AG04449 (cell line): ENCODE measurements at places on chromosomes 6 and 20.

- no peak for DNase-seq
These were observed 566.4 kb upstream of the MAN1A1 start for GRCh38 chr6:119915971-119916370.

GRCh38 chr6:134908906-134909516 is 40.9 kb downstream of the ALDH8A1 start:
- peak; percentile 100 for DNase-seq

DNA sequence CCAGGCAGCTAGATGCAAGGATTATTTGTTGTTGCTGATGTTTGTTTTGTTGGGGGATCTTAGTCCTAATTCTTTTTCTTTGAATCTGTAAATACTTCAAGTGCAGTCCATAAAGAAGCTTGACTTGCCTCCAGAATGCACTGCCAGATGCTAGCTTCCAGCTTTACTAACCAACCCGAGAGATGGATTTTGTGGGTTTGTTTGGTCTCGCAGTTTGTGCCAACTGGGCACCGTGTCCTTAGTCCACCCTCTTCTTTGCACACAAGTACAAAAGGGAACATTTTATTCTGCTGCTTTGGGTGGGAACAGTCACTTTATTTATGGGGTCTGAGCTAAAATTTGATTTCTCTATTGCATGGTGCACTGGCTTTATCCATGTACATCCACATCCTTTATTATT is 212.0 kb downstream of the PLCB1 start:
- DNase-seq, result no peak

DNA sequence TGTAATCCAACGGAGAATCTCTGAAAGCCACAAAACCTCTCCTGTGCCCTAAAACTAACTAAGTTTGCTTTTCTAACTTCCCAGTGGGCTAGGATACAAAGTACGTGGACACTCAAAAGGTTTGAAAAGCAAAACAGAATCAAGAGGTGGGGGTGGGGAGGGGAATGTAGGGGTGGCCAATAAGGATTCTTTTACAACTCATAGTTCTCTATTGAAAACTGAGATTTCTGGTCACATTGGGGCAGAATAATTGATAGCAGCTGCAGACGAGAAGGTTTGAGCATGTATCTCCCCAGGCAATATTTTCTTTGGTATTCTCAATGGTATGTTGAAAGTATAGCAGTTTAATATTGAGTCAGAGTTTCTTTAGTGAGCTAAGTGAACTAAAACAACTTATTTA is 376.7 kb upstream of the CITED2 start:
- DNase-seq, result peak; percentile 74

DNA sequence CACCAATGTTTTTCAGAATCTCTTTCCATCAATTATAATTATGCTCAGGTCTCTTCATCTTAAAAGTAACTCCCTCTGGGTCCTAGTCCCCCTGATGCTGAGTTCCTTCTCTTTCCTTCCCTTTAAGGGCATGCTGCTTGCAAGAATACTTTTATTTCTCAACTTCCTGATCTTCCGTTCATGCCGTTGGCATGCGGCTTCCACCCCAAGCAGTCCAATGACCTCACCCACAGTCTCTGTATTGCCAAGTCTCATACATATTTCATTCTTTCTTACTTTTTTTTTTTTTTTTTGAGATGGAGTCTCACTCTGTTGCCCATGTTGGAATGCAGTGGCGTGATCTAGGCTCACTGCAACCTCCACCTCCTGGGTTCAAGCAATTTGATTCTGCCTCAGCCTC is 83.5 kb downstream of the NDUFAF5 start:
- peak; percentile 65 for DNase-seq

GRCh38 chr6:34460796-34461507 is 4.9 kb upstream of the PACSIN1 start:
- DNase-seq, result no peak

GRCh38 chr20:8853805-8854338 is 215.0 kb upstream of the PLCB4 start:
- DNase-seq, result peak; percentile 16

DNA sequence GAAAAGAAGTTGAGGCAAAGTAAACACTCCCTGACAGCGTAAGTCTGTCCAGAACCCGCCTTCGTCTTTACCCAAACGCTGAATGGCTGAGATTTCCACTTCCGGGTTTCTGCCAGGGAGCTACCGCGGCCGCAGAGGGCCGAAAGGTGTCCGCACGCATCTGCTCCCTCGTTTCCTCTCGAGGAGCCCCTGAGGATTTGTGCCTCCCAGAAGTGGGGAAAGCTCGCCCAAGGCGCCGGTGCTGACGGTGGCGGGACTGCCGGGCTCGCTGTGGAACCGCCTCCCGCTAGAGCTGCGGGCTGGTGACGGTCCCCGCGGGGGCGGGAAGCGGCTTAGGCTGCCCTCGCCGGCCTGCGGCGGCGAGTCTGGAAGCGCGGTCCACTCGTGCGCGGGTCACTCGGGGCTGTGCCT is 1760.2 kb upstream of the DEFB115 start:
- no peak for DNase-seq

GRCh38 chr6:96899451-96899998 is 1.8 kb upstream of the NDUFAF4 start:
- DNase-seq, result no peak

DNA sequence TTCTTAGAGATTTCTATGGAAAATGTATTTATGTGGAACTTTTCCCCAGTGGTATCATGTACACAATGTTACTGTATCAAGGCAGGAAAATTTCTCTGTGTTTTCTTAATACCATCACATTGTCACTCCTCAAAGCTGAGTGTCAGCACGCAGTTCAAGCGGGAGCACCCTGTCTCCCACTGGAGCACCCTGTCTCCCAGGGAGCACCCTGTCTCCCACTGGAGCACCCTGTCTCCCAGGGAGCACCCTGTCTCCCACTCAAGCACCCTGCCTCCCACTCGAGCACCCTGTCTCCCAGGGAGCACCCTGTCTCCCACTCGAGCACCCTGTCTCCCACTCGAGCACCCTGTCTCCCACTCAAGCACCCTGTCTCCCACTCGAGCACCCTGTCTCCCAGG is 51.3 kb downstream of the PSMG4 start:
- DNase-seq, result no peak

- no peak for DNase-seq
These were observed 127.6 kb downstream of the MAP3K7 start for GRCh38 chr6:90459225-90459758.

DNA sequence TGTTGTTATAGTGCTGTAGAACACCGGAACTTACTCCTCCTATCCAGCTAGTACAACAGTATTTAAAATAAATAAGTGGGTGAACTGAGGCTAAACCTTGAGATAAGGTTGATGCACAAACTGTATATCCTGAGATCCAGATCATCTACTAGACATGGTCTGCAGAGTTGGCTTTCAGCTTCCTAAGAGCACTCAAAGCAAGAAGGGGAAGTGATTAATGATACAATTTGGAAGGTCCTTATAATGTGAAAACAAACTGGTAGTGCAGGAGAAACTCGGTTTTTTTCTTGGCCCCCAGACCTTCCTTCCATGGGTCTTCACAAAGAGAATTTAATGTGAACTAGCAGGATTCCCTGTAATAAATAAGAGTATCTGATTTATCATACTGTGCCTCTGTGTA is 27.4 kb upstream of the RREB1 start:
- no peak for DNase-seq

DNA sequence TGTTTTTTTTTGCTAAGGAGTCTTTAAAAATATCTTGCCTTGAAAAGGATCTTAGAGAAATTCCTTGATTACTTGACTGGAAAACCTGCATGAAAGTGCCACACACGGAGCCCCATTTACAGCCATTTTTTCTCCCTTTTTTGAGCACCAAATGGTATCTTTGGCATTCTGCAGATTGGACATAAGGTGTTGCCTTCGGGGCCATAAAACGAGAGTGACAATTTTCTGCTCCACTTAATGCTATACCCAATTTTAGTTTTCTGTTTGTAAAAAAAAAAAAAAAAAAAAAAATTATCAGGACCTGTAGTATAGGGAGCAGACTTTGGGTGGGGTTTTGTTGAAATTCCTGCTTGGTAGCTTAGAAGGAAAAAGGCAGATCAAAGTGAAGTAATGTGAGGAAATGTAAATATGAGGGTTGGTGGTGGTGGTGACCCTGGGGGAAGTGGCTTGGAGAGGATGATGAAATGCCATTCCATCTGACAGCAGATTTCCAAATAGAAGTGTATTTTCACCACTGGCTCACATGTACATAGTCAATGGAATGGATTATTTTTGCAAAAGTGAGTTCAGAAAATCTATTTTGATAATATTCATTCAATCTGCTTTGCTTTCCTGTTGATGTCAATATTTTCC is 212.1 kb upstream of the SOX4 start:
- no peak for DNase-seq

GRCh38 chr6:163019926-163020325 is 292.2 kb downstream of the PACRG start:
- no peak for DNase-seq

GRCh38 chr6:167405778-167406532 is 81.1 kb downstream of the TTLL2 start:
- DNase-seq, result no peak

DNA sequence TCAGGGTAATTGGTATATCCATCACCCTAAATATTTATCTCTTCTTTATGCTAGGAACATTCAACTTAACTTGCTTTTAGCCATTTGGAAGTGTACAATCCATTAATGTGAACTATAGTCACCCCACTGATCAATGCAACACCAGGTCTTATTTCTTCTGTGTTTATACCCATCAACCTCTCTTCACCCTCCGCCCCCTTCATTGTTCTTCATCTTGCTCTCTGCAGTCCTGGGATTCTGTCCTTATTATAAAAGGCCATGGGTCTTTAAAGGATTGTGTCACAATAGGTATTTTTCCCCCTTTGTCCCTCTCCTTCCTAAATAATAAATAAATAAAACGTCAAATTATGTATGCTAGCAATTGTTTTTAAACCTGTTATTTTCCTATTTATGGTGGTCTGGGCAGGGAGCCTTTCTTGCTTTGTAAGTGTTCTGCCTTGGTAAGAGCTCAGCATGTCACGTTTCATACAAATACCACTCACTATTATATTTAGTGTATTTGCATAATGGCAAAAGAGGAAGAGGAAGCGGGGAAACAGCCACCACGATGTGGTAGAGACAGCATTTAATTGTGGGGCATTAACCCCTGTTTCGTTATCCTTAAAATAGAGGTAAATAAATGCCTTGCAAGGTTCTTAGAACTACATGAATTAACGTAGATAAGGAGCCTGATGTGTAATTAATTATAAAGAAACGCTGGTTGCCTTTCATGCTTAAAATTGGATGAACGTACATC is 1.9 kb downstream of the ABRACL start:
- no peak for DNase-seq

DNA sequence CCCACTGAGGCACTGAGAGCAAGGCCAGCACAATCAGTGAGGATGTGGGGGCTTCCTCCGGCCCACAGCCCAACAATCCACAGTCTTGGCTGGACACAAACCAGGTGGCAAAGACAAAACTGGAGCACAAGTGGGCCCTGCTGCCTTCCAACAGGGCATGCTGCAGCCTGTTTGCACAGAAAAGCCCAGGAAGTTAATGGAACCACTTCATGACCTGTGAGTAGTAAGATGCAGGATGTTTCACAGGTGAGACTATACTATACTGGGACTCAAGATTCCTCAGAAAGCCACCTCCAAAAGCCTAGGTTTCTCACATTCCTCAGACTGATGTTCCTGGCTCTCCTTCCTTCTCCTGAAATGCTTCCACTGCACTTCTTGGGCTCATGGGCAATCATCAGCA is 235.5 kb downstream of the KIF16B start:
- no peak for DNase-seq

GRCh38 chr20:16477632-16478031 is 95.6 kb downstream of the KIF16B start:
- no peak for DNase-seq

DNA sequence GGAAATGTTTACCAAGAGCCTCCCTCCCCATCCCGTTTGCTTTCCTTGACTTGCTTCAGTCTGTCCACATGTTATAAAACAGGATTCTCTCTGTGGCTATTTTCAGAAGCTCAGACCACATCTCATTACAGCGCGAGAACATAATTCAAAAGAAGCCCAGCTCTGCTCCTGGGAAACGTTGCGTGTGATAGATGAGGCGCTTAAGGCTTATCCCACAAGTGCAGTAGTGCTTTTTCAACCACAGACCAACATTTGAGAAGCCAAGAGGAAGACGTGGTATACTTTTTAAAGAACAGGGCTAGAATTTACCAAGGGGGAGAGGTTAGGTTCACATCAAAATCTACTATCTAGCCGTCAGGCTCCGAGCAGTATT is 239.5 kb downstream of the SLC24A3 start:
- no peak for DNase-seq

- DNase-seq, result no peak
These were observed 12.2 kb downstream of the TRAF3IP2 start for GRCh38 chr6:111593512-111593816.

DNA sequence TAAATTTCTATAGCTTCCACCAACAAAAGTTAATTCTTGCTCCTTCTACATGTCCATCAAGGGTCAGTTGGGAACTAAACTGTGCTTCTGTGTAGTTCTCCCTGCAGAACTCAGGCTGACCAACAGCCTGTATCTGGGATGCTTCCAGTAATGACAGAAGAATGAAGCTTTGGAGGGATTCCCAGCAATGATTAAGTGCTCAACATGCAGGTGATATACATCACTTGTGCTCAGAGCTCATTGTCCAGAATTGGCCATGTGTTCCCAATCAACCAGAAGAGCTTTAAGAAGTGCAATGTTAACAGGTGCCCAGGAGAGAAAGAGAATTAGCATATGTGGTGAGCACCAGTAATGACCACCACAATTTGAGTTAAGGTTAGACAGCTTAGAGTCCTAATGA is 37.4 kb upstream of the SNRPB2 start:
- no peak for DNase-seq

DNA sequence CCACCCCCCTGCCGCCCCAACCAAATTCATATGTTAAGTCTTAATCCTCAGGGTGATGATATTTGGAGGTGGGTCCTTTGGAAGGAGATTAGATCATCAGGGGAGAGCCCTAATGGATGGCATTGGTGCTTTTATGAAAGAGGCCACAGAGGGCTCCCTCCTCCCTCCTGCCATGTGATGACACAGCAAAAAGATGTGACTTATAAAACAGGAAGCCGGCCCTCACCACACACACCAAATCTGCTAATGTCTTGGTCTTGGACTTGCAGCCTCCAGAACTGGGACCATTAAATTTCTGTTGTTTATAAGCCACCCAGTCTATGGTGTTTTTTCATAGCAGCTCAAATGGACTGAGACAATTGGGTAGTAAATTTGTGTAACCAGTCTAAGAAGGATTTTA is 176.3 kb downstream of the ADGRG6 start:
- no peak for DNase-seq
